Left ventricle myocardium inferior (tissue), 1 donor: ENCODE measurements at places on chromosomes 3 and 15.

- no peak for DNase-seq
Measured at GRCh38 chr15:61090386-61091288, 138.5 kb downstream of the RORA start.

DNA sequence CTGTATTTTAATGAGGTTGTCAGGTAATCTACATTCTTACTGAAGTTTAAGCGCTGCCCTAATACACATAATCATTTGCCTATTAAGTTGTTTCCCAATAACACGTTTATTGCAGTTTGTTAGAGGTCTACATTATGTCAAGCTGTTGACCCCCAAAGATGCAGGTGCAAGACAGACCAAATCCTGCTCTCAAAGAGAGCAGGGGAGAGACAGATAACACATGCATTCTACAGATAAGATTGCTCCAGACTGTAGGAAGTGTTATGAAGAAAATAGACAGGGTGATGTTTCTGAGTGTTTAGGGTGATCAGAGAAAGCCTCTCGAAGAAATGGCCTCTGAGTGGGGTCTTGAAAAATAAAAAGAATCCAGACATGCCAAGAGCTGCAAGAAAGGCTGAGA is 24.8 kb upstream of the OXTR start:
- DNase-seq: no peak

DNA sequence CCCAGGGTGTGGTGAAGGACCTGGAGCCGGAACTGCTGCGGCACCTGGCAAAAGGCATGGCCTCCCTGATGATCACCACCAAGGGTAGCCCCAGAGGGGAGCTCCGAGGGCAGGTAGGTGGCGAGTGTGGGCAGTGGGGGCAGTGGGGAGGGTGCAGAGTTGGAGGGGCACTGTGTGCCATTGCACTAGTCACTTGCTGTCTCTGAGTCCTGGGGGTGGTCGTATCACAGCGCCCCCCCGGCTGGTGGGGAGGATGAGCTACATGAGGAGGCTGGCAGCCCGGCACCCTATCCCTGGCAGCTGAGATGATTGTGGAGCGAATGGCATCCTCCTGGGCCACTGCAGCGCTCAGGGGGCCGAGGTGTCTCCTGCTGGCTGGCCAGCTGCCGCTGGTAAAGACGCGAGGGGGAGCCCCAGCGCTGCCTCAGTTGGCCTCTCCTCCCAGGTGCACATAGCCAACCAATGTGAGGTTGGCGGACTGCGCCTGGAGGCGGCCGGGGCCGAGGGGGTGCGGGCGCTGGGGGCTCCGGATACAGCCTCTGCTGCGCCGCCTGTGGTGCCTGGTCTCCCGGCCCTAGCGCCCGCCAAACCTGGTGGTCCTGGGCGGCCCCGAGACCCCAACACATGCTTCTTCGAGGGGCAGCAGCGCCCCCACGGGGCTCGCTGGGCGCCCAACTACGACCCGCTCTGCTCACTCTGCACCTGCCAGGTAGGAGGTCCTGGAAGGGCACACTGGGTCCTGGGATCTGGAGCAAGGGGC is 6.4 kb downstream of the CHRD start:
- no peak for DNase-seq

GRCh38 chr15:65396283-65396964 is 18.6 kb upstream of the IGDCC3 start:
- no peak for DNase-seq

- DNase-seq: no peak
Measured at GRCh38 chr15:90808517-90809235, 59.7 kb upstream of the FURIN start.

DNA sequence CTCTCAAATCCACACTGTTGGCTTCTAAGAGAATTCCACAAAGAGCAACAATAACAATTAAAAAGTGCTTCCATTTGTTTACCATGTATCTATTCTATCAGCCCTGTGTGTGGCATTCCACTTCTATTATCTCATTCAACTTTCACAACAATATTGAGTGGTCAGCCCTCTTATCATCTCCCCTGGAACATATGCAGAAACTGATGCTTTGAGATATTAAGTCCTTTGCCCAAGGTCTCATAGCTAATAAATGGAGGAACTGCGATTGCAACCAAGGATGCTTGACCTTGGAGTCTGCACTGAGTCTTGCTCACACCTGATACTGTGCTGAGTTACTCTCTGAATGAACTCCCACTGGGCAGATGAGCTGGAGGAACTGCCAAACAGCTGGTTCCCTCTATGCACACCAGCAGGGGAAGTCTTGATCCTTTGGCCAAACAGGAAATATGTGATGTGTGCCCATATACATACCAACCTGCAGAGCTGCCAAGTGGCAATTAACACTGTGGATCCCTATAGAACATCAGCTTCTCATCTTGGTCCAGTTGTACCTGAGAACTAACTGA is 144.7 kb upstream of the WNT5A start:
- DNase-seq: no peak

DNA sequence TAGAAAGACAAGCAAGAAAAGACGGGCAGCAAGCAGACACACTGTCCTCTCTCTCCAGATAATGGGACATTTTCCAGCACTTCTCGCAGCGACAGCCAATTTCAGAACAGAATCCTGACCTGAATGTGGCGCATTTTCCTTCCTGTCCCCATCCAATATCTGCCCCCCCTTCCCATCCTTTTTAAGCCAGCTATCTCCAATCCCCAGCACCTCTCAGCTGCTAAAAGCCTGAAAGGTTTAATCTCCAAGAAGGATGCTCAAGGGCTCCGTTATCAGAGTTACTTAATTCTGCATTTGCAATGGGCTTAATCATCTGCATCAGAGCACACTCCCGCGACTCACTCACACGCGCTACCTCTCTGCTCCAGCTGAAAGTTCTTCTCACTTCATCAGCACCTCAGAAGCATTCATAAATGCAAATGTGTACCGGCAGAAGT is 50.5 kb downstream of the SRGAP3 start:
- DNase-seq: no peak

DNA sequence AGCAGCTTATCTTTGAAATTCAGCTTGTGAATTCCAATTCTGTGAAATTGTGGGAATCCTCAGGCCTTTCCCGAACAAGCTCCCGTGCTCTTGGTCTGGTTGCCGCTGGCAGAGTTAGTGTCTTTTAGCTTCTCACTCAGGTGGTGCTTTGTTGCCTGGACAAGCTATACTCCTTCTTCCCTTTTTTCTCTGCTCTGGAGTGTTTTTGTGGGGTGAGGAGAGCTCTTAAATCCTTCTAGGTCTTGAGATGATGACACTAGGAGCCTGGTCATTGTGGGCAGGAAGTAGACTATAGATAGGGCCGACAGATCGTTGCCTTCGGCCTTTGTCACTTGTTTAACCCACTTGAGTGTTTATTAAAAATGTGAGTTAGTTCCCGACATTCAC is 93.8 kb downstream of the SLCO3A1 start:
- no peak for DNase-seq

DNA sequence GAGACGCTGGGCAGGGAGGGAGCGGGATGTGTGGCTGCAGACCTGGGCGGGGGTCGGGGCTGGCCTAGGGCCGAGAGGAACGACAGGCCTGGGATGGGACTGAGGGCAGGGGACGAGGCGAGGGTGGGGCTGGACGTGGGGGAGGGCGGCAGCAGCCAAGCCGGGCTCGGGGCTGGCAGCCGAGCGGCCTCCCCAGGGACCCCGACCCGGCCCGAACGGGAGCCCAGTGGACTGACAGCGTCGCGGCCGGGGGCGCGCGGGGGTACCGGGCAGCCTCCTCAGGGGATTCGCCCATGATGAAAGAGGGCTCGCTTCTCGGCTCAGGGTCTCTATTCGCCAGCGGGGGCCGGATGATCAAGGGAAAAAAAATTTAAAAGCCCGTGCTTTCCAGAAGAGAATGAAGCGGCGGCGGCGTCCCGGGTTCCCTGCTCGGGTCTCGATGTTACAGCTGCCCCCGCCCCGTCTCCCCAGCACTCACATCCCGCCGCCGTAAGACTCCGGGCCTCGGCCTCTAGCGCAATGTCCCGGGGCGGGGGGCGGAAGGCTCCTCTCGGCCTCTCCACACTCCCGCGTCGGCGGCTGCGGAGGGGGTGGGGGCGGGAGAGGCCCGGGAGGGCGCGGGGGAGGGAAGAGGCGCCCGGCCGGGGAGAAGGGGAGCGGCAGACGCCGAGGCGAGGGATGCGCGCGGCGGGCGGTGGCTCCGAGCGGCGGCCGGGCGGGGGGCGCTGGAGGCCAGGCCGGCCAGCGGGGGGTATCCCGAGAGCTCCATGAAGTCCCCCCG is 4.3 kb downstream of the PTH1R start:
- peak; percentile 46 for DNase-seq
